Activated CD4-positive, CD25-positive, alpha-beta regulatory T cell (primary cell): ENCODE measurements at places on chromosomes 6 and 20.

DNA sequence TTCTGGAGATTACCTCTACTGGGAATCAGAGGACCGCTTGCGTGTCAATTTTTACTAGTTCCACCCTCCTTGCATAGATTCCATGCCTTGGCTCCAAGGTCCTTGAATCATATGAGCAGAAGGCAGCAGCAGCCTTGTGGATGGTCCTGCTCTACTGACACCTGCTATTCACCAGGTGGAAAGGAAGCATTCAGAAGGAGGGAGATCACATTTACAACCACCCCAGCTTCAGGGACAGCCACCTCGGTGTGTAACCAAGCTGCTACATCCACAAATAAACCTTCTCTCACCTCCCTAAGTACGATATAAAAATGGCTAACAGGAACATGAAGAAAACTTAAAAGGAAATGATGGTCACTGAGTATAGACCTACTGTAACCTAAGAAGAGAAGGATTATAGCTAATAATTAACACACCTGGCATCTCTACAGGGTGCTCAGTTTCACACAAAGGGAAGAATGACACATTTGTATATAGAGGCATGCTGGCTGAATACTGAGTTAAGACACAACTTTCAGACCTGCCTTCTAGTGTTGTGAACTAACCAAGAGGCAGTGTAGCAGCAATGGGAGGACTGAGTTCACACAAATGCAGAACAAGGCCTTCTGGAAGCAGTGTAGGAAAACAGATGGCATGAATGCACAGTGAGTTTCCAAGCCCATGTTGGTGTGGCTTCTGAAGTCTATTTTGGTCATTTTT, 46.3 kb upstream of the SRPK1 start:
- DNase-seq = no peak

DNA sequence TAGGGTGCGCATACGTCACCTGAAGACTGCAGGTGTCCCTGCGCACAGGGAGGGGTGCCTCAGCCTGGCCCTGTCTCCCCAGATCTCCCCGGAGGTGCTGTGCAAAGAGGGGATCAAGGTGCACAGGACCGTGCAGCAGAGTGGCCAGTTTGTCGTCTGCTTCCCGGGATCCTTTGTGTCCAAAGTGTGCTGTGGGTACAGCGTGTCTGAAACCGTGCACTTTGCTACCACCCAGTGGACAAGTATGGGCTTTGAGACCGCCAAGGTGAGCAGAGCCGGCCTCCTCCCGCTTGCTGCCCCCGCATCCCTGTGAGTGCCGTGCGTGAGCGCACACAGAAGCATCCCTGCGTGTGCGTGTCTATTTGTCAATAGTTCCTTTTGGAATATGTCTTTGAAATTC, 150.7 kb downstream of the DTNBP1 start:
- no peak for DNase-seq

- DNase-seq = no peak
Observed at GRCh38 chr20:45405571-45406259, 2.4 kb upstream of the DBNDD2 start.

DNA sequence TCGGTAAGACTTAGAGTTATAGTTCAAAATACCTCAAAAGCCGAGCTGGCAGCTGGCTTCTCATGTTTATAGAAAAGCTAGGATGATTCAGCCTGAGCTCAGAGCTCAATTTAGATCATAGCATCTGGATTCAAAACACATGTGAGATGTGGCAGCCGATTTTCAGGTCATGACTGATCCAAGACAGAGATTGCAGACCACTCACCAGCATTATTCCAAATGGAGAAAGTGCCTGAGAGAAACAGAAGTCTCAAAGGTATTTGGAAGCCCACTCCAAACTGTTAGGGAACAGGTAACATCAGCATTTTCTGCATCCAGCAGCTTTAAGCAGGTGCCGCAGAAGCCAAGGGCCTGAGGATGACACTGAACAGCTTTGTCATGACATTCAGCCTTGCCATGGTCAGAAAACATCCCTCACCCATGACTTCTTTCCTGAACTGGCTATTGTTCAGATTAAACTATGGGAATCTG, 102.2 kb downstream of the BACH2 start:
- DNase-seq = no peak

- no peak for DNase-seq
Observed at GRCh38 chr6:108030211-108030610, 44.3 kb downstream of the OSTM1 start.

DNA sequence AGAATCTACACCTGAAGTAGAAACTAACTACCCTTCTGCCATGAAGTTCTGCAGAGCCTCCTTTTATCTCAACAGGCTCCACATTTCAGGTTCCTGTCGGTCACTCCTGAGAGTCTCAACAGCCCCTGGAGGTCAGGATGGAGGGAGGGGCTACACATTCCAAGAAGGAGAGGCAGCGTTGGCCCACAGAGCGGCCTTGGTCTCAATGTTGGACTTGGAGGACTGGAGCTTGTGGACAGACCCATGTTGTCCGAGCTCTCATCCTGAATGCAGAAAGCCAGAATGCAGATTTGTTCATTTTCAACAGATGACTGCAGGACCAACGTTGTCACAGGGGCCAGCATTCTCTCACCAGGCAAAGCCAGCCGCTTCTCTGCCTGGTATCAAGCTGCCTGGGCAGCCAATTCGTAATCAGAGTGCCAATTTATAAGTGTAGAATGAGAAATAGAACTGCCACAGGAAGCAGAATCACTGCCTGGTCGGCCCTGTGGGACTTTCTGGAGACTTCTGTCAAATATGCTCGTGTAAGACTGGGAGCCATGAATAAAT, 212.5 kb upstream of the SNX9 start:
- no peak for DNase-seq

- DNase-seq = no peak
Observed at GRCh38 chr6:76942203-76942966, 520.9 kb downstream of the HTR1B start.

- DNase-seq = no peak
Observed at GRCh38 chr20:29472606-29473005, 1784.9 kb upstream of the DEFB115 start.
